ENCODE measurements at places on chromosomes 7 and 10. TPM values are rescaled to one million over a fixed set of nuclear protein-coding genes. Genes with fewer than 3 reads are reported as not detected.

KLHDC10 gene
- total RNA-seq: 48.0 TPM

PHKG1 gene
- not detected for total RNA-seq

SEMA4G gene
- 1.7 TPM for total RNA-seq

MCM7 gene
- total RNA-seq: 88.4 TPM

EMX2 gene
- total RNA-seq: not detected

ATG9B gene
- total RNA-seq: 0.25 TPM

KLF14 gene
- total RNA-seq: not detected

HOXA6 gene
- total RNA-seq: 8.3 TPM

CYP3A7 gene
- total RNA-seq: not detected

CFAP43 gene
- total RNA-seq: 0.22 TPM

VAX1 gene
- 0.25 TPM for total RNA-seq

NEURL1 gene
- 0.14 TPM for total RNA-seq

TDRD1 gene
- total RNA-seq: not detected

MLXIPL gene
- 1.6 TPM for total RNA-seq

TMEM225B gene
- 1.1 TPM for total RNA-seq

TMEM196 gene
- total RNA-seq: not detected

ADARB2 gene
- total RNA-seq: 1.6 TPM

NUTM2B gene
- 0.12 TPM for total RNA-seq
